ENCODE measurements at places on chromosomes 7 and 10.

DNA sequence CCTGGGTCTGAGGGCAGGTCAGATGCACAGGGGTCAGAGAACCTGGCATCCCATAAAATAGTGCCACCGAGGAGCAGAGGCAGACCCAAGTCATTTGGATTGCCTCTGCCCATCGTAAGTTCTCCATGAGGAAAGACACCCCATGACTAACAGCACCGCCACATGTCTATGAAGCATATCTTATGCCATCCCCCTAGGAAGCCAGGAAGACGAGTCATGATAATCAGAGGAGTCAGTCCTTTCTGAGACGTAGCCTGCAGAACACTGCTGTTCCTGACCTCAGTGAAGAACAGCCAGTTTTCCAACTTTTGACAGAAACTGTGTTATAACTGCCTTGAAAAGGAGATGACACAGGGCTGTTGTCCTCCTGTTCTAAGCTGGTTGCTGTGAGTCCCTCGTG lies 51.2 kb downstream of the INSYN2A start:
- no peak for DNase-seq

GRCh38 chr10:27355918-27356573 lies 115.4 kb upstream of the ACBD5 start:
- no peak for DNase-seq

GRCh38 chr7:73758581-73759138 lies 11.4 kb downstream of the CLDN3 start:
- DNase-seq: no peak

DNA sequence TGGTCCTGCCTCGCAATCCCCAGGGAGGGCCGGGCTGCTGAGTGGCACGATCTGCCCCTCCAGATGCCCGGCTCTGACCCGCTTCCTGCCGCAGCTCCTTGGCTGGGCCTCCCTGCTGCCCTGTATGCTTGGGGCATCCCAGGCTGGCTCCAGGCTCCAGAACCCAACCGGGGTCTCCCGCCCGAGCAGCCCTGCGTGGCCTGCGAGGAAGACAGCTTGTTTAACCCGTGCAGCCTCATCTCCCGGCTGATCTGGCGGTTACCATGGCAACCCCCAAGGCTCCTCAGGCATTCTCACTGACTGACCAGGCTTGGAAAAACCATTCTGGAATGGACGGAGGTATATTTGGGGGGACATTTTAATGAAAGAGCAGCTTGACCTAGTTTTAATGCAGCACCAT lies 232.4 kb upstream of the MYO3A start:
- no peak for DNase-seq

DNA sequence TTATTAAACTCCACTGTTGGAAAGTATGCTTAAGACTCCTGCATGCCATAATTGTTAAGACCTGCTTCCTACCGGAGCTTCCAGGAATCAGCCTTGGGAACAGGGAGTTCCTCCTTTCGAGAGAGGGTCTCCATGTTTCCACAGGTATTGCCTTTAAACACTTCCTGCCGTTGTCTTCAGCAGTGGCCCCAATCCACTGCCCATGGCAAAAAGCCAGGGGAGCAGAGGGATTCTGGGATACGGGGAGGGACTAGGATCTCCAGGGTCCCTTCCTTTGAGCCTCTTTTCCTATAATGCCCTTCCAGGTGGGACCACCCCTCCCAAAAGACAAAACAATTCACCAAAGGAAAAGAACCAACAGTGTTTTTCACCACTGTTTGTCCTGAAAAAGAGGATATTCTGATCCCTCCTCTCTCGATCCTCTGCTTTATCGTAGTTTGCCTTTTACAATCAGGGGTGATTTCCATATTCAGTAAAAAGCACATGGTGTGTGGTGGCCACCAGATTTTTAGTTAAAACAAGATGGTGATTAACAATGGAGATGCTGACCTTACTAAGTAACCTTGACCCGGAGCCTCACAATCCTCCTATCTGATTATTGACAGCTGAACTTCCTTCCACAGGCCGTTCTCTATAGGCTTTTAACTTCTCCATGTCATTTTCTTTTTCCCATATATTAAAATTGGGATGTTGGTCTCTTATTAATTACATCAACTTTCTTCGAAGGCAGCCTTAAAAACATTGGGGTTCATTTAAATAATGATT lies 36.0 kb downstream of the LRRC72 start:
- no peak for DNase-seq

- no peak for DNase-seq
These were observed 70.6 kb downstream of the COL13A1 start for GRCh38 chr10:69872323-69872722.

GRCh38 chr10:73043766-73044377 lies 52.8 kb downstream of the P4HA1 start:
- DNase-seq: no peak

Data from activated CD4-positive, alpha-beta T cell treated with anti-CD3 and anti-CD28 coated beads, Interleukin-2, amount 10 ng/mL, durations not matched to agents 7 days and 5 days (primary cell).